ENCODE measurements at places on chromosomes 11 and 22.

- no peak for DNase-seq
Measured at GRCh38 chr11:10413268-10413667, 41.8 kb upstream of the AMPD3 start.

- DNase-seq = peak; percentile 89
Measured at GRCh38 chr11:68127714-68128681, 6.8 kb upstream of the CHKA start.

- DNase-seq = no peak
Measured at GRCh38 chr11:129223260-129223659, 31.1 kb upstream of the ARHGAP32 start.

DNA sequence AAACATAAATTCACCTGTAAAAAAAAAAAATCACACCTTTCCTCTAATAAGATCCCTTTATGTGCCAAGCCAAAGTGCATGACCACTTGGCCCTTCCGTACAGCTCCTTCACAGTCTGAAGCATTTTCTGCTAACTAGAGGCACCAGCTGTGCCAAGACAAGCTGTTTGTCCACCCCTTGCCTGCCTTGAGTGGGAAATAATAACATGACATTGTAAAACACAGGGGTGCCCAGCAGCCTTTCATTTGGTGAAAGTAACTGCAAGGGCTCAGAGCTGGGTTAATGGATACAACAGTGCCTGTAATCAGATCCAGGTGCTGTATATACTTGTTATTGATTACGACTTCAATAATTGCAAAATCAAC lies 59.2 kb downstream of the DDIAS start:
- DNase-seq = no peak

GRCh38 chr11:129278586-129279319 lies 86.6 kb upstream of the ARHGAP32 start:
- DNase-seq = peak; percentile 56

DNA sequence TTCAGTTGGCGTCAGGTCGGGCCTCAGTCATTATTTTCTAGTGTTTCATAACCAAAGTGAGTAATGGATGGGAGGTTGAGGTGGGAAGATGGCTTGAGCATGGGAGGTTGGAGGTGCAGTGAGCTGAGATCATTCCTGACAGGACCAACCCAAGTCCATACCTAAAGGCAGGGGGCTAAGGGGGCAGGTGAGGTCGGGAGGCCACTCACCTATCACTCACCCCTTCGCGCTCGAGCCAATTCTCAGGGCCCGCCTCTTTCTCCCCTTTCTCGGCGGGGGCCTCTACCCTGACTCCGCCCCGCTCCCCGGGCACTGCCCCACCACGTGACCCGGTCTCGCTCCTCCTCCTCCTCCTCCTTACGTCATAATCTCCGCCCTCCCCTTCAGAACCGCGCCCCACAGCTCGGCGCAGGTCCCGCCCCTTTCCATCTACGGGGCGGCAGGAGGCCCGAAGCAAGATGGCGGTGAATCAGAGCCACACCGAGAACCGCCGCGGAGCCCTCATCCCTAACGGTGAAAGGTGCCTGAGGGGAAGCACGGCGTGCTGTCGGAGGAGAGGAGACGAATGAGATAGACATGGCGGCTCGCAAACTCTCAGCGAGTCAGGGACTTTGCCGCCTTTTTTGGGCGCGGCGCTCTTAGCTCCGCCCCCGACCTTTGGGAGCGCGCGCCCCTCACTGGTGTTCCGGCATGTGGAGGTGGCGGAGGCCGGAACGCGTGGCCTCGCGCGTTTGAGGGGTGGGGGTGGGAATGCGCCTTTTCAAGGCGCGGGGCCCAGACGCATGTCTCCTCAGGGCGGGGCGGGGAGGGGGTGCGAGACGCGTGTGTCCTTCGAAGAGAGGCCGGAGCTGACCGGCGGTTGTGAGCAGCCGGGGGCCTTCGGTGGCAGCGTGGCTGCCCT lies at the start of gene WBP2NL:
TSS of gene WBP2NL (plus strand) at position 428 of the 901 bp plus-strand sequence. CDS start at position 459, 31 bp downstream.
- DNase-seq = no peak

GRCh38 chr11:122202161-122202950 lies 86.3 kb upstream of the BLID start:
- DNase-seq = peak; percentile 25

- DNase-seq = no peak
Measured at GRCh38 chr11:8023831-8024555, 36.9 kb downstream of the EIF3F start.

GRCh38 chr11:127070808-127071207 lies 70.2 kb upstream of the KIRREL3 start:
- no peak for DNase-seq

GRCh38 chr11:132158091-132158490 lies 787.7 kb downstream of the NTM start:
- no peak for DNase-seq

GRCh38 chr11:45459491-45459890 lies 173.3 kb upstream of the SYT13 start:
- DNase-seq = no peak

DNA sequence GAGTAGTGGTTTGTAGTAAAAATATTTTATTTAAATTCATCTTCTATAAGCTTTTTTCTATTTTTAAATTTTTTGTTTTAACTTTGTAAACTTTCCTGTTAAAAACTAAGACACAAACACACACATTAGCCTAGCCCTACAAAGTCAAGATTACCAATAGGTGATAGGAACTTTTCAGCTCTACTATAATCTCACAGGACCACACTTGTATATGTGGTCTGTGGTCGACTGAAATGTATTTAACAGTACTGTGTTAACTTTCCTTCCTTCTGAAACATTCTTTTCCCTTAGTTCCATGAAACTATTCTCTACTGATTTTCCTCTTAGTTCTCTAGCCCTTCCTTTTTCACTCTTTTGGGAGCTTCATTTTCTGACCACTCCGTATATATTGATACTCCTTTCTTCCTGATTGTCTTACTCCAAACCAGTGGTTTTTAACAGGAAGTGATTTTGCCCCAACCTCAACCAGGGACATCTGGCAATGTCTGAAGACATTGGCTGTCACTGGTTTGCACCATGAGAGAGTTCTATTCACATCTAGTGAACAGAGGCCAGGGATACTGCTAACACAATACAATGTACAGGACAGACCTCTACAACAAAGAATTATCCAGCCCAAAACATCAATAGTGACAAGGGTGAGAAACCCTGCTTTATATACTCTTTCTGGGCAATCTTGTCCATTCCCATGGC lies 8.8 kb downstream of the ZW10 start:
- no peak for DNase-seq

GRCh38 chr11:32615422-32615821 lies 31.8 kb downstream of the EIF3M start:
- DNase-seq = no peak

- DNase-seq = peak; percentile 18
Measured at GRCh38 chr11:127074151-127074761, 73.7 kb upstream of the KIRREL3 start.

DNA sequence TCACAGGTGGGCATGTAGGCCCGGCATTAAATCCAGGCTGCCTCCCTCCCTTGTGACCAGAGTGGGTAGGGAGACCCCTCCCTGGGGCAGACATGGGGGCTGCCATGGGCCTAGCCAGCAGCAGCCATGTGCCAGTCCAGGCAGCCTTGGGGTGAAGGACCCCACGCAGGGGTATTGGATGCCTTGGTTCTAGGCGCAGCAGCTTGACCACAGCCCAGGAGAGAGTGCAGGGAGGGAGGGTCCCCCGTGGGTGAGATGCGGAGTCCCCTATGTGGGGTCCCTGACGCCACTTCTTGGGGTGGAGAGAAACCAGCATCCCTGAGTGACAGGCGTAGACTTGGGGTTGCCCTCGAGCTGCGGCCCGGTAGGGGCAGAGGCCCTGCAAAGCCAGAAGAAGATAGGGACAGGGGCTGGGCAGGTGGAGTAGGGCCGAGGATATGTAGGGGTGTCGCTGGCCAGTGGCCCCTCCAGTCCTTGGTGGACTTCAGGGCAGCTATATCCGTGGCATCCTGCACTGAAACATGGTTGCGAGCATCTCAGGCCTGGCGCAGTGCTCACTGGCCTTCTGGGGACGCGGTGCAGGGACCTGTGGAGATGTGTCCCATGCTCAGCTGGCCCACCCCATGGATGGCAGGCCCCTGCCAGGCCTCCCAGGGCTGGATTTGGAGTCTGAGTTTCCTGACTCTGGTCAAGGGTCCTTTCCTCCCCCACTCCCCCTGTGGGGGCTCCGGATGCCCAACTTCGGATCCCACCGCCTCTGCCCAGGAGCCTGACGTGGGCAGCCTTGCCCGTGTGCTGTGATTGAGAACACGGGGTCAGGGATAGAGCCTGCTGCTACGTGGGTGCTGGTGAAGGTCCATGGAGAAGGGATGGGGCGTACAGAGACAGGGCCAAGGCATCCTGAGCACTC lies 1179.8 kb downstream of the BRD1 start:
- no peak for DNase-seq

DNA sequence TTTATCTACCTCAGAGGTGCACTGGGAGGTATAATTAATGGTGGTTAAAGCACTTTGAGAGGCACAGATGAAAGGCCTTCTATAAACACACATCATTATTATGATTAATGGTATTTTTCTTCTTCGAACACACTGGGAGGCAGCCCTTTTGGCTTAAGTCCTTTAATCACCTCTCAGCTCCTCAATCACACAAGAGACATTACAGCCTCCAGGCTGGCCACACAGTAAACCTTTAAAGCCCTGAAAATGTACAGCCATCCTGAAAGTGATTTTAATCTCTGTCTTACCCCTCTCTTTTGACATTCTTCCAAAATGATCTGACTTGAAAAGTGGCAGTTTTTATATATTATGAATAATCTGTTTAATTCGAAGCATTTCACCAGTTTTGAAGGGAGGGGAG lies 54.3 kb upstream of the VSTM5 start:
- no peak for DNase-seq

DNA sequence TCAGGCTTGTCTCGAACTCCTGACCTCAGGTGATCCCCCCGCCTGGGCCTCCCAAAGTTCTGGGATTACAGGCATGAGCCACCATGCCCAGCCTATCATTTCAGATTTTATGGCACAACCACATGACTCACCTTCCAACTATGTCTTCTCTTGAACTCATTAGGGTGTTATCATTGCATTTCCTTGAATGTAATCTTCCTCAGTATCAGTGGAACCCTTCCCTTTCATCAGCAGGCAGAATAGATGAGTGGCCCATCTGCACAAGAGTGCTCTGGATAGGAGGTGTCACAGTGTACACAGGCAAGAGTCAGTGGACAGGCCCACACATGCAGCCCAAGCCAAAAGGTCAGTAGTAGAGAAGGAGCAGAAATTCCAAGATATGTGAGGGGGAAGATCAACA lies 29.1 kb upstream of the AQP11 start:
- DNase-seq = no peak

DNA sequence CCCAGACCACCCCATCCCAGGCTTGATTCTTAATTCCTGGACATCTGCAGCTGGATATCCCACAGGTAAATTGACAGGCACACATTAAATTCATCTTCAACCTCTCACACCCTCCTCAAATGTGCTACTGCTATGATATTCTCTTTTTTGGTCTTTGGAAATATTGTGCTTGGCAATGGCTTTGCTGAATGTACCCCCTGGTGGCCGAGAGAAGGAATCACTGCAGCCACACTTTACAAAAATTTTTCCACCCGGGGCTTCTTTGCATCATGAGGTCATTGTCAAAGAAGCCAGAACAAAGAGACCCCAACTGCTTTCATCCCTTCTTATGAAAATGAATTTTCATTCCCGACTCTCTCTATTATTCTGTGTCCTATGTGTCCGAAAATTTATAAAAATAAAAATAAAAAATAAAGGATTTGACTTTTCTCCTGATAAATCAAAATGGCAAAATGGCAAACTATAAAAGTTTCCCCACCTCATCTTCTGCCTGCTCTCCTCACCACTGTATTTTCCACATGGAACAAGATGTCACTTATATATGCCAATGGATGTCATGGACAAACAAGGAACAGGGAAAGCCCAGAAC lies 15.0 kb upstream of the CYB5R2 start:
- DNase-seq = peak; percentile 24

DNA sequence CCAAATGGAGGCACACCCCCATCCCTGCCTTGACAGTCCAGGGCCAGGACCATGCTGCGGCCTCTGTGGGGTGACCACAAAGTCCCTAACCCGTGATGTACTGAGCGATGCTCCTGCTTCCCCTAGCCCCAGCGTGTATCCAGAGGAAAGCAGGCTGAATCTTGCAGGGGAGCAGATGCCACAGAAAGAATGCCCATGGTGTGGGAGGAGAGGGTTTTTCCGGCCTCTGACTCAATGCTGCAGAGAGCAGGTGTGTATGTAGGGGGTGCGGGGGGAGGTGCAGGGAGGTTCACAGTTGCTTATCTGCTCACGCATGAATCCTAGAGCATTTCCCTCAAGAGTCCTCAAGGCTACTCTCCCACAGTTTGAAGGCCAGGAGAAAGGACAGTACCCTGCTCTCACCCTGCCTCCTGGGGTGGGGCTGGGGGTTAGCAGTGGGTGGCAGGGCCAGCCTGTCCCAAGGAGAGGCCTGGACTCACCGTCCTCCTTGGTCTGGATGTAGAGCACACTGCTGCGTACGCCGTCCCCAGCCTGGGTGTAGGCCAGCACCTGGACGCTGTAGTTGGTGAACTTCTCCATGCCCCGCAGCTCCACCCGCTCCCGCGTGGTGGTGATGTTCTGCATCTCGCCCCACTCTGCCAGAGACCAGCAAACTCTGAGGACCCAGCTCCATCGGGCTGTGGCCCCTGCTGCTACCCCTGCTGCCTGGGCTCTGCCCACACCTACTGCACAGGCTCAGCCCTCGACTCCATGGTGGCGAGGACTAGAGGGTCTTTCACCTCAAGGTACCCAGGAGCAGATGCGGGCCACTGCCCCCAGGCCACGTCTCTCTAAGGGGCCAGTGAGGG lies 130.8 kb downstream of the CEP164 start:
- no peak for DNase-seq

DNA sequence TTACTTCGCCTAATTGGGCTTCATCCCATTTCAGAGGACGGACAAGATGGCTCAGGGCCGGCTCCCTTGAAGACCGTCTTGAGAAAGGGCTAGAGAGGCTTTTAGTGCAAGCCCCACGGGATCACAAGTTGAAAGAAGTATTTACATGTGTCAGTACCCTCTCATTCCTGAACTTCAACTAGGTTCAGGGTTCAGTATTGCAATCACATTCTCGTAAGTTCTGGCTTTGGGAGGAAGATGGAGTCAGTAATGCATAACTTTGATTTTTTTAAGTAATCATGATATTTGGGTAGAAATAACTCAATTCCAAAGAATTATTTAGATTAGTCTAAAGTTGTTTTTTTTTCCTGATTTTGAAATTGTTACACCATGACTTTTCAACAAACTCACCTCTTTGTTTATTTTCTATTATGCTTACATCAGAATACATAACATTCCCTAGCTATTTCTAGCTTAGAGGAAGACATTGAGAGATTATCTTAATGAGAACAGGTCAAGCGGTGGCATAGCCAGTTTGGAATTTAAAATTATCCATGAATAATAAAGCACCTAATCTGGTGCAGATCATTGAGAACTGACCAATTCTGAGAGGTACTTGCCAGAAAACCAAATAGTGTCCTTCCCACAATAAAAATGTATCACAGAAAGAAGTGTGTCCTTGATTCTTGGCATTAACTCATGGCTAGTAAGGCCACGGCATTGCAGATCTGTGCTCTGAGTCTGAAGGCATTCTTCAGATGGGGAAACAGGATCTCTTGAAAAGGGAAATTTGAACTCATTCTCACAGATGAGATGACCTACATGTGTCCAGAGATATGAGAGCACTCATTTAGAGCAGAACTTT lies 92.1 kb upstream of the BLID start:
- no peak for DNase-seq

Data from nephron progenitor cell (in vitro differentiated cells).